ENCODE measurements at places on chromosomes 5 and 9.
A peak's percentile ranks its signal among the peaks of the same experiment; 100 is the strongest.

- no peak for DNase-seq
Measured at GRCh38 chr5:174798551-174798951, 74.2 kb downstream of the MSX2 start.

GRCh38 chr9:105416840-105417239, 31.0 kb upstream of the FSD1L start:
- no peak for DNase-seq

GRCh38 chr9:85927076-85927475, 13.9 kb upstream of the NAA35 start:
- no peak for DNase-seq

GRCh38 chr9:113393281-113393680, 7.8 kb downstream of the ALAD start:
- no peak for DNase-seq

DNA sequence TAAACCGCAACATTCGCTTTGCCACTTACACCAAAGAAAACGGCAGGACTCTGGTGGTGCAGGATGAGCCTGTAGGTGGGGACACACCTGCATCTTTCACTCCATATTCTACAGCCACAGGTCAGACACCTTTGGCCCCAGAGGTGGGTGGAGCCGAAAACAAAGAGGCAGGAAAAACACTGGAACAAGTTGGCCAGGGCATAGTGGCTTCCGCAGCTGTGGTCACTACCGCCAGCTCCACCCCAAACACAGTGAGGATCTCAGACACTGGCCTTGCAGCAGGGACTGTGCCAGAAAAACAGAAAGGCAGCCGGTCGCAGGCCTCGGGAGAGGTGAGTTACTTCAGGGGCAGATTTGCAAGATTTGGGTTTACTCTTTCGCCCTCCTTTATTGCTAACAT, 33.8 kb downstream of the KDM3B start:
- no peak for DNase-seq

DNA sequence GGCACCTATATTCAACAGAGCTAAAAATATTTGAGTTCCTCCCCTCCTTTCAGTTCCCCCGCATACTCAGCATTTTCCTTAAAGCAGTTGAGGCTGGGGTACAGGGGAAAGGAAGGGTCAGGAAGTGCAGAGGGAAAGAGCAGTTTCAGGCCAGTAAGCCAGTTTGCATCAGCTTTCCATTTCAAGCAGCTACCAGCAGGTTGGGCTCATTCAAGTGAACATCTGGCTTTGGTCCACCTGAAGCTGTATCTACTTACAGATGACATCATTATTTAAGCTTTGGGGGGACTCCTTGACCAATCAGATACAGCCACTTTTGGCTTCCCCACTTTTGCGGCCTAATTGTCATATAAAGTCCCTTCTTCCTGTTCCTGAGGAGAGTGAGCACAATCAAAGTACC, 8.2 kb upstream of the ACO1 start:
- no peak for DNase-seq

GRCh38 chr5:140049205-140049604, 6.1 kb upstream of the NRG2 start:
- DNase-seq: no peak

DNA sequence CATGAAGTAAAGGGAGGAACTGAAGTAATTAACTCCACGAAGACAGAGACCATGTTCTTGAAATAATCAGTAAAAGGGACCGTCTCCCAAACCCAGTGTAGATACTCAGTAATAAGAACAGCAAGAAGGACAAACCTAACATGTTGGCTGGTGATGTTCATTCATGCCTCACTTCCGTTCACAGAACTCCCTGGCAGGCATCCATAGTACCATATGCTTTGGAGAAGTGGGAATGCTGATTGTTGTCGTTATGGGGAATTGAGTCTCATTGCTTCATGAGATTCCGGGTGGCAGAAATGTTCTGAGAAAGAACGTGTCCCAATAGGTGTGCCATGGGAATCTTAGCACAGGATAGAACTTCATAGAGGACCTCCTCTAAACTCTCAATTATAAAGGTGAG, 452.3 kb downstream of the ZSWIM6 start:
- DNase-seq: no peak

GRCh38 chr5:1054018-1054798, 45.6 kb downstream of the NKD2 start:
- DNase-seq: no peak

- no peak for DNase-seq
Measured at GRCh38 chr5:143341807-143342570, 61.5 kb downstream of the NR3C1 start.

DNA sequence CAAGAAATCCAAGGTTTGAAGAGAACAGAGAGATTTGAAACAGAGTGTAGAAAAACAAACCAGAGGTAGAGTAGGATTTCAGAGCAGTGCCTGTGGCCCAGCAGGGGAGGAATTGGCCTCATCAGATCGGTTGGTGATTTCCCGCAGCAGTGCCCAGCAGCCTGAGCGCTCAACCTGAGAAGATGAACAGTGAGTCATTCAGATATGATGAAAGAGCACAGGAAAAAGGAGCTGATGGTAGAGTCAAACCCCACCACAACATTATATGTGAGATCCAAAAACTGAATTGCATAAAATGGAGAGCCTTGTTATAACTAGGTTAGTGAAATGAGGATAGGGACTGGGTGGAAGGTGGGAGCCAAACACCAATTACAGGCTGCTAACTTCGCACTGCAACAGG, 248.9 kb downstream of the PIK3R1 start:
- DNase-seq: peak; percentile 24

- DNase-seq: no peak
Measured at GRCh38 chr5:111691914-111692313, 65.1 kb downstream of the NREP start.

DNA sequence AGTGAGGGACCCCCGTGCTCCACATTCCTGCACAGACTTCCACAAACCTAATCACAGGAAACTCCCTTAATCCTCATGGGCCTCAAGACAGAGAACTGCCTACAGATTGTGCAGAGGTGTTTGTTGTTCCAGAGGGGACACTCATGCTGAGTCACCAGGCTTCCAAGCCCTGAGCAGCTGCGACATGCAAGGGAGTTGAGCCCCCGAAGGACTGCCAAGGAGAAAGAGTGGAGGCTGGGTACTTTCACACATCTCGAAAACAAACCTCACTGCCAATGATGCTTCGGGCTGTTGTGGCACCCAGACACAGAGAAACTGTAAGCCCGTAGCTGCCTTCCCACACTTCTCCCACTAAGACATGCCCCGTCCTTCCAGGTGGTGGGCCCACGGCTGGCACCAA, 480.8 kb downstream of the CDH12 start:
- DNase-seq: no peak

DNA sequence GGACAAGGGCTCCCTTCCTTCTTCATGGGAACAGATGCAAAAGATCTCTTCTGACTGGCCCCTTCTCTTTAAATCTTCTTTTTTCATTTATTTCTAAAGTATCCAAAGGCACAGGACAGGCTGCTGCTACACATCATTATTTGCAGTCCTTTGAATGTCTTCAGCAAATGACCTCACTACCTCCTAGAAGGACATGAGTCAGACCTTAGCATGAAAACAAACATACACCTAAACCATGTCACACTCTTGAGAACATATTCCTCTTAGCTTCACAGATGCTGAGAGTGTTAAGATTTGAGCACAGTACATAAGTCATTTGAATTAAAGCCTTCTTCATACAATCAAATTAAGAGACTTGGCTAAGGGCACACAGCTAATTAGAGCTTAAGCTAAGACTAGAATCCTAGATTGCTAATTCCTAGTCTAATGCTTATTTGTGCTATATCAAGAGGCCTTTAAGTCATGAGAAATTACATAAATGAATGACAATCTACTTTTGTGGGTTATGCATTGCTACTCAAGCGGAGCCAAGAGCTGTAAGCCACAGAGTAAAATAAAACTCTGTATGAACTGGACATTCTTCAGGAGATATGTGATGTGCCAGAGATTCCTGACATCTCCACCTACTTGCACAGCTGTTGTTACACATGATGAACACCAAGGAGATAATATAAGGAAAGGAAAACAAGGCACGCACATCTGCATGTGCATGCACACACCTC, 109.1 kb upstream of the PTGER4 start:
- no peak for DNase-seq

DNA sequence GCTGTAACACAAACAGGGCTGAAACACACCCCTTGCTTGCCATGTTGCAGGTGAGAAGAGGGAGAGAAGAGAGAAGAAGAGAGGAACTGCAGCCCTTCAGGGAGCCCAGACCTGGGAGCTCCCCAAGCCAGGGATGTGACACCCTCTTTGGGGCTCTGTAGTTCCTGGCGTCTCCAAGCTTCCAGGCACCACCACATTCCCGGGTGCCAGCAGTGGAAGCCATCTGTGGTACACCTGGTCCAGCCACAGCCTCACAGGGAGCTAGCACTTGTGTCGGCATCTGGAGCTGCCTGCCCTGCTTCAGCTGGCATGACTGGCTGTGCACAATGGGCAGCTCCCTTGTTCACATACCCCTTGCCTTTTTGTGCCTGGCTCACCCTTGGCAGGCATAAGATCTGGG, 182.1 kb downstream of the DEPDC1B start:
- DNase-seq: no peak

GRCh38 chr9:106019039-106019680, 324.8 kb downstream of the TMEM38B start:
- DNase-seq: no peak

DNA sequence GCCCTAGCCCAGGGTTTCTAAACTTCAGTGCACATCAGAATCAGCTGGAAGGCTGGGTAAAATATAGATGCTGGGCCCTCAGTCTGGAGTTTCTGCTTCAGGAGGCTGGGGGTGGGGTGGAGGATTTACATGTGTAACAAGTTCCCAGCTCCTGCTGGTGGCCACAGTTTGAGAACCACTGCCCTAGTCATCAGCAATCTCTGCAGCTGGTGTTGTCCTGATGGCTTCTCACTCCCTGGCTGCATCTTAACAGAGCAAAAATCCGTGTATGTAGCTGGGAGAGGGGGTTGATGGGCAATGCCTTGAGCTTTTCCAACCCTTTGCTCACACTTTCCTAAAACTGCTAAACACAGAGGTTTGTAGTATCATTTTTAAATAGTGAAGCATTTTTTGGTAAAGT, 186.0 kb upstream of the KLF9 start:
- DNase-seq: no peak

GRCh38 chr9:84339503-84339902, 1.1 kb downstream of the SLC28A3 start:
- no peak for DNase-seq

DNA sequence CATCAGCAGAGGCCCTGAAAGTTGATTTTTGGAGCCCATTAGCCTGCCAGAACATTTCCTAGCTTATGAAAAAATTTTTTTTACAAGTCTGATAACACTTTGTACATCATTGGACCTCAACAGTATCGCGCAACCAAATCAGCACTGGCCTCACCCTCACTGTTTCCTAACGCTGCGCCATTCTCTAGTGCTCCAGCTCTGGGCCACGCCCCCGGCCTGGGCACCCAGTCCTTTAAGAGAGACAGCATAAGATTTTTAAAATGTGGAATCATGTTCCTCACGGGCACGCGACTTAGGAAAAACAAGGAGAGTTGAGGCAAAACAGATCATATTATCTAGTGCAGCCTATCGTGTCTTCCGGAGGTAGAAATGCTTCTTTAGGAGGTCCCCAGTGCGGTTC, 114.5 kb downstream of the BOD1 start:
- DNase-seq: no peak

DNA sequence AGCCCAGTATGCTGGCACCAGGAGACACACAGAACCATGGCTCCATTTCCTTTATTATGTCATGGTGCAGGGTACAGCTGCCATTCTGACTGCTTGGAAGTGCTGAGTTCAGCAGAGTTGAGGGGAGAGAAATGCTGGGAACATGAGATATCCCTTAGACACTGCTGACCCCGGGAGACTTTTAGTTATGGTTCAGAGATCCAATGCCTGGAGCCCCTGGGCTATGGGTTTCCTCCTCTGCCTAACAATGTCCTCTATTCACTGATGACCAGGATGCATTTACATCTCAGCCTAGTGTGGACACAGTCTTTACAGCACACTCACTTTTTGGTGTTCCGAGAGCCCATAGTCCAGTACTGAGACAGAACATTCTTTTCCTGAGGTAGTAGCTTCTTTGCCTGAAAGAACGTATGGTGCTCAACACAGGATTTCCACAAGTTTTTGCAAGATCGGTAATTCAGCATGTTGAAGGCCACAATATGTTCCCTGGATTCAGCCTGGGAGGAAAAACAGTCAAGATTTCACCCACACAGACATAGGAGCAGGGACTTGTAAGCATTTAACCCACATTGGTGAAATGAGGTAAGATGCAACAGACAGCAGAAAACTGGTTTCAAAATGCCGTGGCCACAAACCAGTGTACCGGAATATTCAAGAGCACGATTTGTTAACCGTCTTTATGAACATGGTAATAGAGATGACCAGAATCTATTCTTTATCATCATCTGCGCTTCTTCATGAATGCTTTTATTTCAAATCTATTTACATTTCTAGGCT, 71.3 kb downstream of the PTPN3 start:
- no peak for DNase-seq

GRCh38 chr5:173498286-173498685, 118.2 kb downstream of the BOD1 start:
- DNase-seq: no peak

- no peak for DNase-seq
Measured at GRCh38 chr9:129331772-129332500, 153.9 kb upstream of the IER5L start.

DNA sequence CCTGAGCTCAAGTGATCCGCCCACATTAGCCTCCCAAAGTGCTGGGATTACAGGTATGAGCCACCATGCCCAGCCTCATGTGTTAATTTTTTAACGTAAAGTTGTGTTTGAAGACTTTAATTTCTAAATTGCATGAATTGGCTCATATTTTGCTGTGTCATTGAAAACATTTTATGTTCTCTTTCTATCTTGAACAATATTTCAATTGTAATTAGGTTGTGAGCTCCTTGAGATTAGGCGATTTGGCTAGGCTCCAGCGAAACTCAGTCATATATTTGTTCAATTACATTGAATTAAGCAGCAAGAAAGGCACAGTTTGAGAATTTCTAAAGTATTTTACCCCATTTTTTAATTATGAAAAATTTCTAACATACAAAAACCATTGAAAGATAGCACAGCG, 34.0 kb downstream of the GAPVD1 start:
- no peak for DNase-seq

DNA sequence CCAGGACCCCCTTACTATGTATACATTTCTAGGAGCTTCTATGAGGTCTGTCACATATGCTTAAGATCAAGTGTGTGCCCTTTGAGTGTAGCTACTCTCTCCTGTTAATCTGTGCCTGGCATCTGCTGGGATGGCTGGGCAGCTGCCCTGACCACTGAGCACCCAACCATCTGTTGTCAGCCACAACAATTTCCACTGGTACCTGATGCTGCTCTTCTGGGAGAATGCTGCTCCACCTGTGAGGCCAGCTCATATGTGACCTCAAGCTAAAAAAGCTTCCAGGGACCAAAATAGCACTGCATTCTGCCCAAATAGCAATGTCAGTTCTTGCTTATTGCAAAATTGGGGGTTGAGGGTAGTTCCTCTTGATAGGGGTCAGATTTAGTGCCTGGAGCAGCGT, 595.6 kb downstream of the RAB3C start:
- no peak for DNase-seq

GRCh38 chr9:128556276-128556675, 3.9 kb downstream of the SPTAN1 start:
- DNase-seq: no peak

Measured in activated CD4-positive, alpha-beta T cell treated with anti-CD3 and anti-CD28 coated beads, Interleukin-2, amount 50 U/mL, for 4 hours (primary cell).